Activated CD4-positive, alpha-beta T cell treated with anti-CD3 and anti-CD28 coated beads for 4 hours (primary cell): ENCODE measurements at places on chromosomes 16 and 17.
A peak's percentile ranks its signal among the peaks of the same experiment; 100 is the strongest.

GRCh38 chr17:60473788-60474187 is 51.5 kb downstream of the CHCT1 start:
- no peak for DNase-seq

DNA sequence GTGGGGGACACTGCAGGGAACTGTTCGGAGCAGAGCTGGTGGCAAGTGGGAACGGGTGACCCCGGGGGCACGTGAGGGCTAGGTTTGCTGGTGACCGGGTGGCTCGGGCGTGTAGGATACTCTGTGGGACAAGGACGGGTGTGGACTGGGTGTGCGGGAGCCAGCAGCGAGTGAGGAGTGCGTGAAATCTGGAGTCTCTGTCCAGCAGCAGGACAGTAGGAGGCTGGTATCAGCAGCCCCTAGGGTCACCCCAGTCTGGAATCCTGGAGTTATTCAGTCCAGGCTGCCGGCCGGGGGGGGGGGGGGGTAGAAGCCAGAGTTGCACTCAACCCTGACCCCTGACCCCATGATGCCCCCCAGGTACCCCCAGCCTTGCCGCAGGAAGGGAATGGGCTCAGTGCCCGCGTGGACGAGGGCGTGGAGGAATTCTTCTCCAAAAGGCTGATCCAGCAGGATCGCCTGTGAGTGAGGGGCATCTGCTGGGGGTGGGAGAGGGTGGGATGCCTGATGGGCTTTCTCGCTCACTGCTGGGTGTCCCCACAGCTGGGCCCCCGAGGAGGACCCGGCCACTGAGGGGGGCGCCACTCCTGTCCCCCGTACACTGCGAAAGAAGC is 6.2 kb downstream of the ACD start:
- no peak for DNase-seq

- no peak for DNase-seq
These were observed 6.9 kb downstream of the C17orf75 start for GRCh38 chr17:32335046-32335445.

GRCh38 chr16:426115-426905 is 861 bp downstream of the RAB11FIP3 start:
- DNase-seq, result no peak

DNA sequence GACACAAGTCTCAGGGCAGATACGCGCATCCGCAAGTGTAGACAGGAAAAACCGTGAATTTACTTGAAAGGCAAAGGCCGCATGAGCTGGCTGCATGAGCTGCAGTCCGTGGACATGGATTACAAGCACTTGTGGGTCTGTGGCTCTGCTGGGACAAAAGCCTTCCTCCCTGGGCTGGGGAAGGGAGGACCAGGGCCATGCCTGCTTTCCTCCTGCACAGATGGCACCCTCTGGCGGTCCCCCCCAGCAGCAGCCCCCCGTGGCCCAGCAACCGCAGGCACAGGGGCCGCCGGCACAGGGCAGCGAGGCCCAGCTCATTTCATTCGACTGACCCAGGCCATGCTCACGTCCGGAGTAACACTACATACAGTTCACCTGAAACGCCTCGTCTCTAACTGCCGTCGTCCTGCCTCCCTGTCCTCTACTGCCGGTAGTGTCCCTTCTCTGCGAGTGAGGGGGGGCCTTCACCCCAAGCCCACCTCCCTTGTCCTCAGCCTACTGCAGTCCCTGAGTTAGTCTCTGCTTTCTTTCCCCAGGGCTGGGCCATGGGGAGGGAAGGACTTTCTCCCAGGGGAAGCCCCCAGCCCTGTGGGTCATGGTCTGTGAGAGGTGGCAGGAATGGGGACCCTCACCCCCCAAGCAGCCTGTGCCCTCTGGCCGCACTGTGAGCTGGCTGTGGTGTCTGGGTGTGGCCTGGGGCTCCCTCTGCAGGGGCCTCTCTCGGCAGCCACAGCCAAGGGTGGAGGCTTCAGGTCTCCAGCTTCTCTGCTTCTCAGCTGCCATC is 1.7 kb upstream of the MRPL12 start:
- DNase-seq, result no peak

DNA sequence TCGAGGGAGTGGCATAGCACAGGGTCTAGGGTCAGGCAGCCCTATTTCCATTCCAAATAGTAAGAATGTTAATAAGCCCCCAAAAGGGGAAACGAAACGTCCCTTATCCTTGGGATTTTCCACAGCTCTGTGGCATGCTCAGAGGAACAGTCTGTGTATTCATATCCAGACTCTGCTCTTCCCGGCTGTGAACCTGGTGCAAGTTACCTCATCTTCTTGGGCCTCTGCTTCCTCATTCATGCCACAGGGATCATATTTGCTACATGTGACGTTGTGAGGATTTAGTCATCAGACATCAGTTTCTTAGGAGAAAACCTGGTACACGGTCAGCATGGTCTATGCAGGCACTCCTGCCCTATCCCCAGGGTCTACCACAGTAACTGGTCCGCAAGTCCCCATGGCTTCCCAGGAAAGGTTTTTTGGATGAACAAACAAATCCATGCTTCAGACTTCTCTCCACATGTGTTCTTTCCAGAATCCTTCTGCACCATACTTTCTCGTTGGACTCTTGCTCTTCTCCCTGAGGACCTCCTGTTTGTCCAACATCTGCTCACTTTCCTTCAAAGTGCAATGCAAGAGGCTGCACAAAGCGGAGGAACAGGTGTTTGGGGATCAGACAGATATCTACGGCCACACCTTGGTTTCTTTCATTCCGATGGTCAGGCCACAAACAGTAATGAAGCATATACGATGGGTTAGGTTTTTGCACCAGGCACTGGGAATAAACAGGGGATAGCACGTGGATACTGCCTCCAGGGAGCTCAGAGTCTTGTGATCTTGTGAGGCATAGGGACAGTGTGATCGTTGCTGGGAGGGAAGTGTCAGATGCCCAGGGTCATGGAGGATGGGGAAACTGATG is 17.7 kb downstream of the GLP2R start:
- DNase-seq, result no peak

DNA sequence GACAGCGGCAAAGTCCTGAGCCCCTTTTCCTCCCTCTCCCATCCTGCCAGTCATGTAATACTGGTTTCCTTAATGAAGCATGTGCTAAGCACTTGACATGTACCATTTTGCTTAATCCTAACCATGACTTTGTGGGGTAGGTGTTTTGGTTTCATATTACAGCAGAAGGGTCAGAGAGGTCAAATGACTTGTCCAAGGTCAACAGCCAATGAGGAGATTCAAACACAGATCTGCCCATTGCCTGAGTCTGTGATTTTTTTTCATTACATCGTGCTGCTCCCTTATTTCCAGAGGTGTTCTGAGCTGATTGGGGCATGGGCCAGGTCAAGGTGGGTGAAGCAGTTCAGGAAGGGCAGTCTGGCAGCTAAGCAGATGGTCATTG is 17.6 kb upstream of the PHF12 start:
- no peak for DNase-seq

GRCh38 chr17:75634376-75634740 is 1.1 kb downstream of the SMIM5 start:
- no peak for DNase-seq

DNA sequence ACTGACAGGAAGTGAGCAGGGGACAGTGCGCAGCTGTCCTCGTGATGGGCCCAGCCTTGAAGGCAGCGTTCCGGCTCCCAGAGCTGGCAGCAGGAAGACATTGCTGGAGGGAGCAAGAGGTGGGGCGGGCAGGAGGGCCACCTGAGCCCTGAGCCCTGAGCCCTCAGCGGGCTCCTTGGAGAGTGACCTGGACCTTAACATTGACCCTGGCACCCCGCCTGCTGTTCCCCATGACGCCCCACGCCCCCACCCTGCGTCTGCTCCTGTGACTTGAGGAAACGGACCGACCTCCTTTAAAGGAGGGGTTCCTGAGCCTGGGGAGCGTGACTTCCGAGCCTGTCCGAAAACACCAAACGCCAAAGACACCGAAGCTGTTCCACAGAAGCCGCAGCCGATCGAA is 25.1 kb upstream of the ENPP7 start:
- DNase-seq, result no peak

DNA sequence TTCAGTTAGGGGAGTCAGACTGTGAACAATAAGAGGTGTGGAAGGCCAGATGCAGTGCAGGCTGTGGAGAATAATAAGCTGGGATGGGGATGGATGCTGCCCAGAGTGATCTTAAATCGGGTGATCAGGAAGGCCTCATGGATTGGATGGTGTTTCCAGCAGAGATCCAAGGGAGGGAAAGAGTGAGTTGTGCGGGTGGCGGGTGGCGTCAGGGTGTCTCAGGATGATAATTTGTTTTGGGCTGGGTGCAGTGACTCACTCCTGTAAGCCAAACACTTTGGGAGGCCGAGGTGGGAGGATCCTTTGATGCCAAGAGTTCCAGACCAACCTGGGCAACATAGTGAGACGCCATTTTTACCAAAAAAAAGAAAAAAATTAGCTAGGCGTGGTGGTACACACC is 7.9 kb downstream of the CLUAP1 start:
- DNase-seq, result peak; percentile 16

- no peak for DNase-seq
These were observed 6.5 kb downstream of the DPEP2 start for GRCh38 chr16:67992661-67993206.

GRCh38 chr17:1617620-1618174 is 10.9 kb downstream of the SLC43A2 start:
- no peak for DNase-seq

DNA sequence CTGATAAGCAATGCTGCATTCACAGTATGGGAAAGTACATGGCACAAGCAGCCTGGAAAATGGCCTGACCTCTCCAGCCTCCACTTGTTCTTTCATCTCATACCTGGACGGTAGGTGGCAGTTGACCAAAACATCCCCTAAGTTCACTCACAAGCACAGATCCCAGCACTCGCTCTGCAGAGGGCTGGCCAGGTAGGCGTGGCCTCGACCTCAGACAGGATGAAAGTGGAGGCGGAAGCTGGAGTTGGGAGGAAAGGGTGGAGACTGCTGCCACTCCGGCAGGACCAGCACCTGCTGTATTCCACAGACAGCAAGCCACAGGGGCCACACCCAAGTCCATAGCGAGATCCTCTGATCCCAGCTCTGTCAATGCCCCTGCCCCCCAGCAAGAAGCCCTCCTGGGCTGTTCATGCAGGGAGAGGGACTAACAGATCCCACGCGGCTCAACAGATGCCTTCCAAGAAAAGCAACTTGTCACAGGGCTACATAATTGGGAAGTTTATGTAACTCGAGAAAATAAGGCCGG is 31.3 kb downstream of the ZCCHC14 start:
- DNase-seq, result peak; percentile 14
